ENCODE measurements at places on chromosomes 2 and 18.
A peak's percentile ranks its signal among the peaks of the same experiment; 100 is the strongest.

- DNase-seq: no peak
Measured at GRCh38 chr2:196598412-196598811, 41.1 kb upstream of the CCDC150 start.

- peak; percentile 60 for DNase-seq
Measured at GRCh38 chr2:186540941-186541340, 48.9 kb upstream of the ITGAV start.

GRCh38 chr2:14418115-14418514 lies 214.4 kb upstream of the LRATD1 start:
- no peak for DNase-seq

- DNase-seq: no peak
Measured at GRCh38 chr2:119315241-119315925, 51.3 kb downstream of the C2orf76 start.

DNA sequence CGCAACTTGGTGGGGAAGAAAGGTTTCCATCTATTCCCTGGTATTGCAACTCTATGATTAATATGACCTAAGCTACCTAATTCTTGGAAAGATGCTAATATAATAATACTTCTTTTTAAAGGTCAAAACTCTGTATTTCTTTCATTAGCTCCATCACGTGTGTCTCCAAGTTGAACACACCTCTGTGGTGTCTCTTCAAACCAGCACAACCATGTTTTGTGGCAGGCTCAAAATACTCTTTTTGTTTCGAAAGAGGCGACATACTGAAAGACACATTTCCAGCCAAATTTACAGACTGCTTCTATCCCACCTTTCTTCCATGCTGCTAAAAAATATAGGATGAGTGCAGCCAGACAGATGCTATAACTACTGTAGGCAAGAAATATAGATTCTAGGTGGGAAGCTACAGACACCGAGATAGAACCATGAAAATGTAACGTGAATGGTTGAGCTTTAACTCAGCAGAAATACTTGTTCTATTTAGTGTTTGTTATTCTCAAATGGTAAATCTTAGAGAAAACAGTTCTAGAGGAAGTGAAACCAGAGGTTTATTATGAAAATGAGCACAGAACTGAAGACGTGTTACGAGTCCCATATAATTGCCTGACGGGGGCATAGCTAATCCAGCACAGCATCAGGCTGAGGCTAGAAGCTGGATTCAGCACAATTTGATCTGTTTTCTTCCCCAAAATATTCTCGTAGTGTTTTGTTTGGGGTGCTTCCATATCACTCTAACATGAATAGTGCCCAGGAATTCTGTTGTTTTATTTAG lies 991.5 kb upstream of the FANCL start:
- DNase-seq: no peak

DNA sequence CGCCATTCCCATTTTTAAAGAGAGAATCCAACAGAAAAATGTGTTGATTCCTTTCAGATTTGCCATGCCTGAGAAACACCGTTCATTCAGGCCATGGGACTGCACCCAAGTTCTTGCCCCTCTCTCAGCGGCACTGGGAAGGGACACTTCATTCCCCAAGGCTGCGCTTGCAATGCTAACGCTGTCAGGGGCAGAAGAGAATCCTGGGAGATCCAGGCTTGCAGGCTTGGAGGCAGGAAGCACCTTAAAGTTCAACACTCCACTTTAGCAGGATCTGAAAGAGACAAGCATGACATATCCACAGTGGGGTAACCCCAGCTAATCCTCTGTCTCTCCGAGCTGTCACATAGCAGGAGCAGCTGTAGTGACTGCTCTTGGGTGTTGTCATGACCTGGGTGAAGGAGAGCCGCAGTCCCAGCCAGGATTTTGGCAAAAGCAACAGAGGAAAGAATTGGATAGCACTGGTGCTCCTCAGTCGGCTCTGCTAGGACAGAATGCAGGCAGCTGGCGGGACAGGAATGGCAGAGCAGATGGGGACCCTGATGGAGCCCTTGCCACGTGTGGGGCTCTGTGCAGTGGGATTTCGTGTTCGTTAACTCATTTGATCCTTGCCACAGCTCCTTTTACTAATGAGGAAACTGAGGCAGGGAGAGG lies 22.0 kb upstream of the ODC1 start:
- peak; percentile 84 for DNase-seq

GRCh38 chr18:60686142-60686541 lies 313.6 kb upstream of the MC4R start:
- DNase-seq: no peak

- no peak for DNase-seq
Measured at GRCh38 chr18:62768558-62768943, 53.2 kb downstream of the PHLPP1 start.

- no peak for DNase-seq
Measured at GRCh38 chr2:85778646-85779379, 25.0 kb downstream of the ATOH8 start.

- DNase-seq: no peak
Measured at GRCh38 chr2:53467467-53468180, 300.0 kb upstream of the CHAC2 start.

- DNase-seq: no peak
Measured at GRCh38 chr2:202605174-202605573, 29.6 kb upstream of the FAM117B start.

DNA sequence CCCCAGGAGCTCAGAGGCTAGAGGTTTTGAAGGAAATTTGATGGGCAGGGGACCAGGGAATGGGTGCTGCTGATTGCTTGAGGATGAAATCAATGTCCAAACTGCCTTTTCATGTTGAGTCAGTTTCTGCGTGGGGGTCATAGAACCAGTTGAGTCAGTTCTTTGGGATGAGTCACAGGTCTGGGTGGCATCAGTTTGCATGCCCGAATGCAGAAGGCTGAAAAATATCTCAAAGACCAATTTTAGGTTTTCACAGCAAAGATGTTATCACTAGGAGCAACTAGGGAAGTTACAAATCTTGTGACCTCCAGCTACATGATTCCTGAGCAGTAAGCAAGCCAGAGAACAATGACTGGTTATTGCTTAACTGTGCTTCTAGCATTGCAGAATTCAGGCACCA lies 1135.1 kb upstream of the CRIM1 start:
- DNase-seq: no peak

GRCh38 chr2:226793646-226794045 lies 6.0 kb downstream of the IRS1 start:
- DNase-seq: no peak

DNA sequence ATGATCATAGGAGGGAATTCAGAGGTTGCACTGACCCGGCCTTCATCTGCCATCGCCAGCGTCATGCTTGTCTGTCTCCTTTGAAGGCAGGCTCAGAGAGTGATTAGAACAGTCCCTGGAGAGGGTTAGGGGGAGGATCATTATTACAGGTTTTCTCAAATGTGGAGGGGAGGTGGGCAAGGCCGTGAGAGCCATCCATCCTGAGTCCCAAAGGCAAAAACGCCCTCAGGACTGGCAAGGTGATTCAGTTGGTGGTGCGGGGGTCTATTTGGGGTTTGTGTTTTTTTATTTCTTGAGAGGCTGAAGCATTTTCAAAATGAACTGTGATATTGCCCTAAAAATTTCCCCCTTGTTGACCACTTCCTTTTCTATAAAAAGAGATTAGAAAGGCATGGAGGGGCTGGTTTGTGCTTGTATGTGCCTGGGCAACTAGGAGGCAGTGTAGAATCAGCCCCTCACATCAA lies 39.3 kb upstream of the GYPC start:
- DNase-seq: no peak

DNA sequence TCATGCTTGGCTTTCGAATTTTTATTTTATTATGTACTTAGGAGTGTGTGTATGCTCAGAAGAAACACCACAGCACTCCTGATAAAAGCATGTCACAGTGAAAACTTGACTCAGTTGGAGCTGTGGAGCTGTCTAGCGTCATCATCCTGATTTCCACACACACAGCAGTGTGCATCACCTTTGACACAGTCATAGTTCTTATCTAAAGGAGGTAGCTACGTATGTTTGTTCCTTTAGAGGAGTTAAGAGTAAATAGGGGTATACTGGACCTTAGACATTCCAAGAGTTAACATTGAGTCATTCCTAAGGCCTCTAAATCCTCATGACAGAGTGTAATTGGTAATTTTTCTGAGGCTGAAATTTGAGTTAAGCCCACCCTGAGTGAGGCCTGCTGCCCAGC lies 96.9 kb downstream of the PHLPP1 start:
- no peak for DNase-seq

- DNase-seq: no peak
Measured at GRCh38 chr18:45991788-45992187, 24.7 kb upstream of the EPG5 start.

- no peak for DNase-seq
Measured at GRCh38 chr2:15852811-15853210, 87.5 kb upstream of the MYCN start.

GRCh38 chr2:234858790-234859329 lies 93.0 kb upstream of the SH3BP4 start:
- DNase-seq: no peak

DNA sequence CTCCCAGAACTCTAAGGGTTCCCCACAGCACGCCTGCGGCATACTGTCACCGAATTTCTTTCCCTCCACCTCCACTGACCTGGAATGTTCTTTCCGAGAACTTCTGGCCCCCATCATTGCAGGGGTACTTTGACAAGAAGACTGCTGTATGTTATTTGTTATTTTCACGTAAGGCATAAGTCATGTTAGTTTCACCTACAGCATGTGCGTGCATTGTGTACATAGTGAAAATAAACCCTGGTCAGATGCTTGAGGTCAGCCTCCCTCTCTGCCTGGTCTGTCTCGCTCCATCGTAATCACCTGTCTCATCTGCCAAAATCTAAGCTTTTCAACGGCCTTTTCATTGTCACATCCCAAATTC lies 4.1 kb downstream of the ABCG8 start:
- DNase-seq: no peak

GRCh38 chr18:27377251-27377650 lies 192.1 kb upstream of the CHST9 start:
- DNase-seq: no peak

DNA sequence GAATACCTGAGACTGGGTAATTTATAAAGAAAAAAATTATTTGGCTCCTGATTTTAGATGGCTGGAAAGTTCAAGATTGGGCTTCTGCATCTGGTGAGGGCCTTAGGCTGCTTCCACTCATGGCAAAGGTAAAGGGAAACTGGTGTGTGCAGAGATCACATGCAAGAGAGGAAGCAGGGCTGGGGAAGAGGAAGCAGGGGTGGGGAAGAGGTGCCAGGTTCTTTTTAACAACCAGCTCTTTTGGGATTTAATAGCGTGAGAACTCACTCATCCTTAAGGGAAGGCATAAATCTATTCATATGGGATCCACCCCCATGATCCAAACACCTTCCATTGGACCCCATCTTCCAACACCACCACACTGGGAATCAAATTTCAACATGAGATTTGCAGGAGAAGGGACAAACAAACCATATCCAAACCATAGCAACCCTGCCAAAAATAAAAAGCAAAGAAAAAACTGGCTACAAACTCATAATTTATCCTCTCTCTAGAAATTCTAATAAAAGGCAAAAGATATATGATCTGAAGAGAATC lies 30.4 kb downstream of the PRKRA start:
- no peak for DNase-seq

DNA sequence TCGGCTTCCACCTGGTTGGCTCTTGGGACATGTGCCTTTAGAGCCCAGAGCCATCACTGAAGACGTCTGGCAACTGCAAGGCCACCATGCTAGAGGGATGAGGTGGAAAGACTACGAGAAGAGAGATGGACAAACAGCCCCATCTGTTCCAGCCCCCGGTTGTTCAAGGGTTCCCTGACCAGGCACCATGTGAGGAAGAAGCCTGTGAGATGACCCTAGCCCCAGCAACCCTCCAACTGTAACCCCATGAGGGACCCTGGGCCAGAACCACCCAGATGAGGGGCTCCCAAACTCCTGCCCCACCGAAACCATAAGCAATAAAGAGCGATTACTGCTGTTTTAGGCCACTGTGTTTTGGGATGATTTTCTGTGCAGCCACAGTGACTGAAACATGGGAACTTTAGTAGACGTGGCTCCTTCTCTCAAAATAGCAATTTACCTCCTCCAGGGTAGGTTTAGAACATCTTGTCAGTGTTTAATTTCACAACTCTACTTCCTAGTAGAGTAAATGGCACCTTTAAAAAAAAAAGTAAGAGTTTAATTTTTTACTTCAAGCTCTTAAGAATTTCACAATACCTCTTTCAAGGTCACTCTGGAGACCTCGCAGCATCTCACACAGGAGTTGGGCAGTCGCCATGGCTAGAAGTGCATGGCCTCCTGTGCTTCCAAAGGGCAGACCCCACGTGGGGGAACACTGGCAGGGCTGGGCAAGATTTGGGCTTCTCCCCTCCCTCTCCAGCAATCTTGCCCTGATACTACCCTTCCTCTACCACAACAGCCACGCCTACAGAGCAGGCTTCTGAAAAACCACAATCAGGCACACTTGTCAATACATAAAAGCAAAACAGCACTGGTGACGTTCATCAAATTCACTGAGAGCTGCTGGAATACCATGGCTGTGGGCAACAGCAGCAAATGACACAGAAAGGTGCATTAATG lies 48.8 kb downstream of the TMEM163 start:
- no peak for DNase-seq

GRCh38 chr2:47708801-47709499 lies 74.0 kb upstream of the MSH6 start:
- no peak for DNase-seq

DNA sequence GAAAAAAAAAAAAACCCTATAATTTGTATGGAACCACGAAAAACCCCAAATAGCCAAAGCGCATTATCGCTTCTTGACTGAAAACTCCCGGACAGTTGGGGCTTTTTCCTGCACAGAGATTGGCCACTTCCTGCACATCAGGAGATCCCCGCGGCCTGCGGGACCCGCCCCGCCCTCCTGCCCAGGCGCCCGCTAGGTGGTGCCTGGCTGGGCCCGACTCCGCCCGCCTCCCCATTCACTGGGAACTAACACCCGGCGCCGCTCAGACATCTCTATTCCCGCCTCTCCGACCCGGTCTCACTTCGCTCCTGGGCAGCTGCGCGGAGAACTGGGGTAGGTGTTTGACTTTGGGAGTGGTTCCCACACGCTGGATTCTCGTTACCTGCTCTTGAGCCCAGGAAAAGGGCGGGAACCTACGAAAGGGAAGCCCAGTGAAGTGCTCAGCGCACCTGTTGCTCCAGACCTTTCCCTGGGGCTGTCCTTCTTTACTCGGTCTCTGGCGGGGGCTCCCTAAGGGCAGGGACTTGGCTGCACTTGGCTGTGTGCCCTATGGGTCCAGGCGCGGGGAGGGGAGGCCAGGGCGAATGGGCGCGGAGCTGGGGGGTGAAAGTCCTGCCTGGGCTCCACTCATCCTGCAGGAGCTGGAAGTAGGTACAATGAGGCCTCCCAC lies at the start of gene HMSD:
Gene HMSD (plus strand): TSS at position 234 of the 670 bp plus-strand sequence. CDS start 4,155 bp downstream, outside the sequence.
- DNase-seq: no peak
